Hematopoietic multipotent progenitor cell treated with erythropoietin and hydrocortisone succinate and interleukin-3 and kit ligand, for 8 days (in vitro differentiated cells): ENCODE measurements at places on chromosomes 2 and 18.

DNA sequence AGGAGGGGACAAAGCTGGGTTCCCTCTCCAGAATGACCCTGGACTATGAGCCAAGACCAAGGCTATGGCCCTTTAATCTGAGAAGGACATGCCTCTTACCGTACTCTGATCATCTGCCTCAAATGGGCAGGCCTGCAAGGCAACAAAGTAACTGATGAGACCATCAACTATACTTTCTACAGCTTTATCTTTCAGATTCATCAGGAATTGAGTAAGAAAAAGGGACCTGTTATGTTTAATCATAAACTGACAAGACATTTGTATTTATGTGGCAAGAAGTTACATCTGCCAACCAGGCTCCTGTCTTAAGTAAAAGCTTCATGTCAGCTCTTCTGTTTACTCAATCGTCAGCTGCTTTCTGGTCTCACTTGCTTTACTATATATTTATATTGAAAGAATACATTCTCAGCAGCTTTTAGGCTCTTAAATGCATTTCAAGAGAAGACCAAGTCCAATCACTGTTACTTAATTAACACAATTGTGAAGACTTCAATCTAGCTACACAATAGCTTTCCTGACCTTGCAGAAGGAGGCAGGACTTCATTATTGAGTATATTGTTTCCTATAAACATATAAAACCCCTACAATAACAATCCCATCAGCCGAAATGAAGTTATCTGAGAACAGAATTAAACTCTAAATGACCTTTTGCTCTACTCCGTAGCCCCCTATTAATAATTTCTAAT, 163.8 kb downstream of the ETAA1 start:
- DNase-seq: no peak

GRCh38 chr18:6382963-6383362, 31.7 kb downstream of the L3MBTL4 start:
- no peak for DNase-seq

- no peak for DNase-seq
These were observed 26.7 kb downstream of the TMEM127 start for GRCh38 chr2:96239091-96239490.

DNA sequence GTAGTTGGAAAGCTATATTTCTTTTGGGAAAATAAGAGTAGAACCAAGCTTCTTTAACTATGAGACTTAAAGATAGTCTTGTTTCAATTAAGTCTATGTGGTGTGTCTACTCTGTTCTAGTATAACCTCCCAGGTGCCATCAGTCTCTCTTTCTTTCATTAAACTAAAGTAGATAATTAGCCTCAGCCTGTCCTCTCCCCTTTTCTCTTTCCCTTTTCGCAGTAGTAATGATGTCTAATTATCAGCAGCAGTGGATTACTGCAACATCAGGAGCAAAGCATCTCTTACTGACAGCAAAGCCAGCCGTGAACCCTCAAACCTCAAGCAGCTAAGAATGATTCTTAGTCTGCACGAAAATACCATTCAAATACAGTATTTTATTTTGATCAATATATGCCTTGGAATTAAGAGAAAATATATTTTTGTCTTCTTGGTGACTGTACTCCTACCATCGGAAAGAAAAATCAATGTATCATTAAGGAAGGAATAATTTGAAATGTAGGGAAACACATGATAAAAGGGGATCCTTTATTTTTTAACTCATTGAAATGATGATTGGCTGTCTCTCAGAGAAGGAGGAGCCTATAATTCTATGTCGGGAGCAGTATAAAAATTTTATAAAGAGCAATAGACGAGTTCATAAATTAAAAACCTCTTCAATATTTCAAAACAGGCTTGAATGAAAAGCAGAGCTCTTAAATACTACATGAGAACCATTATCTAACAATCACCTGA, 4.5 kb downstream of the NOL4 start:
- no peak for DNase-seq

DNA sequence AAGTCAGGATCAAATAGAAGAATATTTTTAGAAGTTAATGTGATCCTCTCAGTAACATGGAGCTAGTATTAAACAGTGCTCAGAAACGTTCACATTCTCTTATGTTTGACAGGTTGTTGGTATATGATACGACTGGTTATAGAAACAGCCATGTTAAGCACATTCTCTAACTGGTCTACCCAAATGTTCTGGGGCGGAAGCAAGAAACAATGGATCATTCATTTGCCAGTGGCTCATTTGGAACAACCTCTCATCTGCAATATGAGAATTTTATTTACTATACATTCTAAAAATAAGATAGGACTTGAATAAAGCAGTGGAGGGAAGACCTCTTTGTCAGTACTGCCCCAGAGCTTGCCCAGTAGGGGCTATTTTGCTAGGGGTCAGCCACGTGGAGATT, 167.1 kb upstream of the FAM98A start:
- DNase-seq: no peak

- DNase-seq: no peak
These were observed 39.1 kb upstream of the TEX51 start for GRCh38 chr2:126859631-126860030.

DNA sequence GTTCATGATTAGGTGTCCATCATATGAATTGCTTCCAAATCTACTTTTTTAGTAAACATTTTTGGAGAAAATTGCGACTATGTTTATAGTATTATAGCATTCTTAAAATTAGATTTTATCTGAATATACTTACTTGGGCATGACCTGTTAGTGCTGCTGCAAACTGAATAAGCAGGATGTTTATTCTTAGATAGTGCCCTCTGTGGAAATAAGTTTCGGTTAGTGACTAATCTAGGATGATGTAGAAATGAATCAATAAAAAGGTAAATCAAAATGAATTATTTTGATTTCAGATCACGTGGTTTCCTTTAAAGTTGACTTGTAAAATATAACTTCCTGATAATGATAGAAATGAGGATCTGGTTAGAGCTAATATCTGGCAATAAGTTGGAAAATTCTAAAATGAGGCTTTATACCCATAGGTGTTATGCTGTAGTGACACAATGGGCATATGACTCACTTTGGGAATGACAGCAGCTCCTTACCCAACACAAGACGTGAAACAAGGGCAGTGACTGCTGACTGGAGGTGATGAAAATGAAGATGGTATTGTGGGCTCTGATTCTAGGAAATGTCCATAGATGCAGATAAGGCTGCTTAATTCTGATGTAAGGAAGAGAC, 165.8 kb upstream of the TCF4 start:
- no peak for DNase-seq
